HCT116 (cell line): ENCODE measurements at places on chromosomes 5 and 9.

- no peak for DNase-seq
These were observed 9.4 kb upstream of the NFIB start for GRCh38 chr9:14323083-14323971.

GRCh38 chr9:95434116-95435073, 82.4 kb downstream of the PTCH1 start:
- peak; percentile 45 for DNase-seq

DNA sequence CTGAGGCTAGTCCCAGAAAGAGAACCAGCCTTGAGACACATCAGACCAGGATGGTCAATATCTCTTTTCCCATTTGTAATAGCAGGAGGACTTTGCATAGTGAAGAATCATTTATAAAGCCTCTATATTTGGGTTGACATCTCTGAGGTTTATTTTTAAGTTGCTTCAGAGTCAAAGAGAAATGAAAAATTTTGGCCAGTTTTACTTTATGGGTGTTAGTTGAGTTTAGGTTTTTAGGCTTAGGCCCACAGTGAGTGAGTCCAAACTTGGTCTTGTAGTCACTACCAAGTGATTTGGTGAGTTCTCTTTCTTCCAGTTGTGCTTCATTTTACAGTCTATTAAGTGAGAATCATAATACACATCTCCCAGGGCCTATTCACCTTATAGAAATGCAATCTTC, 5.3 kb upstream of the MEF2C start:
- no peak for DNase-seq

GRCh38 chr5:170277867-170278281, 19.7 kb downstream of the LCP2 start:
- DNase-seq = no peak

DNA sequence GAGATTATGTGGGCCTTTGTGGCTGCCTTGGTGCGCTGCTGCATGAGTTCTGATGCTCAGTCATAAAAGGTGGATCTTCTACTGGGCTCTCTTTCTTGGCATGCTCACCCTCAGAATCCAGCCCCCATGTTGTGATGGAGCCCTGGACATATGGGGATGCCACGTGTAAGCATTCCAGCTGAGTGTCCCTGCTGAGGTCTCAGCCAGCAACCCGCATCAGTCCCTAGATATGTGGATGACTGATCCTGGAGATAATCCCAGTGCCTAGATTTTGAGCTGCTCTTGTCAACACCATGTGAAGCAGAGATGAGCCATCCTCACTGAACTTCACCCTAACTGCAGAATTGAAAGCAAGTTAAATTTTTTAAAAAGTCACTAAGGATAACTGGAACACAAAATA, 390.1 kb downstream of the DMRT2 start:
- DNase-seq = no peak

GRCh38 chr5:83249156-83249555, 171.8 kb downstream of the XRCC4 start:
- no peak for DNase-seq

- no peak for DNase-seq
These were observed 58.1 kb downstream of the TMEM252 start for GRCh38 chr9:68482548-68482947.

GRCh38 chr9:80449513-80449912, 877.7 kb downstream of the TLE4 start:
- no peak for DNase-seq
